ENCODE measurements at places on chromosomes 2 and 18.
A peak's percentile ranks its signal among the peaks of the same experiment; 100 is the strongest.

DNA sequence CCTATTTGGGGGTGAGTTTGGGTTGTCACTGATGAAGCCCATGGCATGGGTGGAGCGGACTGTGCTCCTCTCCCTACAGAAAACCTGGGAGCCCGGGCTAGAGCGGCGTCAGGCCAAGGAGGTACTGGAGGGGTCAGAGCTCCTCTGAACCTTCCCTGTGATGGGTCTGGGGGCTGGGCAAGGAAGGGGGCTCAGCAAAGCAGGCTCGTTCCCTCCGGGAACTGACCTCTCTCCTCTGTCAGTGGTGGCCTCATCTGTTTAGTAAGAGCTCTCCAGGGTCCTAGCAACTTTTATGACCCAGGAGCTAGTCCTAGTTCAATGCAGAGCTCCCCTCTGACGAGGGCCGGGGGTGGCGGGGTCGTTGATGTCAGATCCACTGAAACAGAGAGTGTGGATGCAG is 62.4 kb upstream of the OTOF start:
- no peak for DNase-seq
- H3K27ac ChIP-seq = no peak overlapping the region
- H3K36me3 ChIP-seq = no peaks in the 10 kb centered on the region
- H3K4me1 ChIP-seq = no peaks in the 10 kb centered on the region
- H3K4me3 ChIP-seq = no peak overlapping the region

- no peak for DNase-seq
- no peaks in the 10 kb centered on the region for H3K27me3 ChIP-seq
- H3K27ac ChIP-seq = no peak overlapping the region
These were observed 91.7 kb upstream of the YWHAQ start for GRCh38 chr2:9722451-9722850.

- no peaks in the 10 kb centered on the region for H3K27me3 ChIP-seq
- no peak overlapping the region for H3K4me3 ChIP-seq
- H3K36me3 ChIP-seq = no peaks in the 10 kb centered on the region
These were observed 198.1 kb downstream of the IKZF2 start for GRCh38 chr2:212953170-212953920.

GRCh38 chr2:75432761-75433361 is 127.9 kb downstream of the EVA1A start:
- no peaks in the 10 kb centered on the region for H3K36me3 ChIP-seq
- no peak overlapping the region for H3K4me3 ChIP-seq
- H3K27ac ChIP-seq = peak overlapping the region; percentile 2
- H3K27me3 ChIP-seq = no peaks in the 10 kb centered on the region
- H3K4me1 ChIP-seq = peaks cover 3% of the 10 kb centered on the region

- no peaks in the 10 kb centered on the region for H3K27me3 ChIP-seq
- H3K27ac ChIP-seq = peak overlapping the region; percentile 55
- H3K4me1 ChIP-seq = peaks cover 12% of the 10 kb centered on the region
- H3K4me3 ChIP-seq = no peak overlapping the region
- peak; percentile 98 for DNase-seq
- no peaks in the 10 kb centered on the region for H3K36me3 ChIP-seq
These were observed 180.1 kb upstream of the OSR1 start for GRCh38 chr2:19538411-19538963.

DNA sequence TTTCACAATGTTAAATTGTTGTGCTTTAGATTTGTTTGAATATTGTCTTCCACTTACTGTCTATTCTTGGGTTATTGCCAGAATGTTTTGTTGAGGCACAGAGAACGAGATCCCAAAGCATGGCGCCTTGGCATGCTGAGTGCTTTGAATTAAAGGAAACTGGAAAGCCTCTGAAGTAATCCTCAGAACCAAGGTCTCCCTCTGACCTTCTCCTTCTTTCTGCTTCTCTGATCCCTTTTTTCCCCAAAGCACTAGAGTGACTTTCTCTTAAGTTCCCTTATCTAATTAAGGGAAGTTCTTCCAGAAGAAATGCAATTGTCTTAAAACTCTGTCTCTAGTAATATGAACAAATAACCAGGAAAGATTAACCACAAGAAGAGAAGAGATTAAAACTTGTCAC is 214.7 kb downstream of the SPP2 start:
- no peak overlapping the region for H3K27ac ChIP-seq
- H3K36me3 ChIP-seq = no peaks in the 10 kb centered on the region
- H3K27me3 ChIP-seq = no peaks in the 10 kb centered on the region
- H3K4me1 ChIP-seq = no peaks in the 10 kb centered on the region

DNA sequence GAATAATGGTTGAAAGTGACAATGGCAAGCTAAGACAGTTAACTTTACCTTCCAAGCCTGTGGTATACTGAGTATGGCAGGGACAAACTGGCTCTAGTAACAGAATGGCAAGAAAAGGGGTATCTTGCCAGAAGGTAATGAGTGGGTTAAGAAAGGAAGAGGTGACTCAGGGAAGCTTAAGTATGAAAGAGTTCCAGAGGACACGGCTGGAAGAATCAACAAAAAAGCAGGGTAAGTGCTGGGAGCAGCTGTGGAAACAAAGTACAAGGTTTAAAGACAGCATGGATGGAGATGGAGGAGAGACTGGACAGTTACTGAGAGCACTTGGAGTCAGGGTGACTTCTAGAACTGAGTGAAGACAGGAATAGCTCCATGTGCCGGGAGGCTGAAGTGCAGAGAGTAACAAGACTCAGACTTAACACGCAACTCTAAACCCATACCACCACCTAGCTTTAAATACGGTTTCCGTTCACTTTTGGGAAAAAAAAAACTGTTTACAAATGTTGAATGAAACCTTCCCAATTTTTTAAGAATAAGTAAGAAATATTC is 69.0 kb downstream of the REV1 start:
- H3K27me3 ChIP-seq = no peaks in the 10 kb centered on the region
- peak; percentile 62 for DNase-seq
- no peak overlapping the region for H3K4me3 ChIP-seq
- peaks cover 24% of the 10 kb centered on the region for H3K4me1 ChIP-seq
- peak overlapping the region; percentile 67 for H3K27ac ChIP-seq
- peaks cover 22% of the 10 kb centered on the region for H3K36me3 ChIP-seq

- H3K27me3 ChIP-seq = no peaks in the 10 kb centered on the region
- no peak overlapping the region for H3K4me3 ChIP-seq
- H3K36me3 ChIP-seq = no peaks in the 10 kb centered on the region
- no peak overlapping the region for H3K27ac ChIP-seq
These were observed 43.3 kb upstream of the PTPRM start for GRCh38 chr18:7523772-7524171.

- H3K27me3 ChIP-seq = no peaks in the 10 kb centered on the region
- no peak overlapping the region for H3K4me3 ChIP-seq
- H3K4me1 ChIP-seq = no peaks in the 10 kb centered on the region
- H3K27ac ChIP-seq = no peak overlapping the region
These were observed 504.3 kb downstream of the SOX11 start for GRCh38 chr2:6196449-6196848.

- no peak for DNase-seq
- peaks cover 16% of the 10 kb centered on the region for H3K27me3 ChIP-seq
- no peak overlapping the region for H3K27ac ChIP-seq
- peaks cover 6% of the 10 kb centered on the region for H3K4me1 ChIP-seq
These were observed 46.1 kb upstream of the DAPL1 start for GRCh38 chr2:158748926-158749590.

DNA sequence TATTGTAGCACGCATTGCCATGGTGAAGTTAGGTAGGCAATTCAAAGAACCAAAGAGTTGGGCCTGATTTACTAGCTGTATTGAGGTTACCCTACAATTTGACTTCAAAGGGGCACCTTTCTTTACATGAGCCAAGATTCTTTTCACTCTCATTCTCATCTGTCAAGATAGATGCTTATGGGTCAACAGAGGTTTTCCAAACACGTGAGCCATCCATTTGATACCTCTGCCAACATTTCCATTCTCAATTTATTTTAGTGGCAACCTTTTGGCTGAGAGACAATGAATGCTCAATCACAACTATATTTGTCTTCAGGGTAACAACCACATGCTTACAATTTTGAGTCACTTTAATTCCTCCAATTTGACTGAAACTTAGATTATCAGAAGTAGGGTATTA is 370.6 kb upstream of the CDH20 start:
- H3K36me3 ChIP-seq = no peaks in the 10 kb centered on the region
- no peaks in the 10 kb centered on the region for H3K4me1 ChIP-seq
- DNase-seq = no peak
- no peak overlapping the region for H3K4me3 ChIP-seq
- H3K27ac ChIP-seq = no peak overlapping the region

DNA sequence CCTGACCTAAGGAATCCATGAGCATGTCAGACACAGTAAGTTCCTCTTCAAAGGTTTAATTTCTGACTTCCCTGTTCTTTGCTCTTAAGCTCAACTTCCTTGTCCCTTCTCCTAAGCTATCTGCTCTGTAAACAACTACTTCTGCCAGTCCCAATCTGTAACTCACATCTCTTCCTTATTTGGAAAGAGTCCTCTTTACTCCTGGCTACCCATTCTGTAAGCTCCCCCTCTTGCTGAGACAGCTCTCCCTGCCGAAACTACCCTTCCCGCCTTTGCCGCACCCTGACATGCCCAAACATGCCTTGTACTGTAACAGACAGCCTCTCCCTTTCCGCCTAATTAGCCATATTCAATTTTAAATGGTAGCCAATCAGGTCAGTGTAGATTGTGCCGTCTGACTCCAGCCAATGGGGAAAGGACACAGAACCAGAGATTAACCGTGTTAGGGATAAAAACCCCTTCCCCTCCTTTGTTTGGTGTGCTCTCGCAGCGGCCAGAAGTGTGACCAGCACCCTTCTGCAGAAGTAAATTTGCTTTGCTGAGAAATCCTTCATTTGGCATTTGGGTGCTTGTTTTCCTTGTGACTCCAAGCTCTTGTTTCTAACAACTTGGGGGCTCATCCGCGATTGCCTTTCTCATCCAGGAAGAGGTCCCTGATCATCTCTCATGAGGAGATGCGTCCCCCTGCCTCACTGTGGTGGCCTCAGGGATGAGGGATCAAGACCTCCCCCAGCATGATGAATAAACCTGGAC is 49.0 kb downstream of the PIAS2 start:
- no peaks in the 10 kb centered on the region for H3K36me3 ChIP-seq
- no peak overlapping the region for H3K4me3 ChIP-seq
- H3K4me1 ChIP-seq = no peaks in the 10 kb centered on the region
- H3K27me3 ChIP-seq = no peaks in the 10 kb centered on the region
- DNase-seq = no peak

DNA sequence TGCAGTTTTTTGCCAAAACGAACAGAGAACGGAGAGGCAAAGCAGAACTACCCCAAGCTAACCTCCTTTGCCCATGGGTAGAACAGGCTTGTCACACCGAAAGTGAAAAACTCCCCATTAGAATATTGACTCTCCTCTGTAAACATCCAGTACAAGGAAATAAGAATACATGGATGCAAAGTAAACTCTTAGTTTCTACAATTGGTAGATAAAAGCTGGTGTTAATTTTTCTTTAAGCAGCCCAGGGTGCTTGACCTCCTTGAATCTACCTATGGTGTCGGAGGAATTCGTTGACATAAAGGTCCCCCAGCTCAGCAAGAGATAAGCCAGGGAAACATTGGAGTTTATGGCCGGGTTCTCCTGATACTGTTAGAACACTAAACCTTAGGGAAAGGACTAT is 48.4 kb upstream of the DSG1 start:
- no peak overlapping the region for H3K4me3 ChIP-seq
- no peaks in the 10 kb centered on the region for H3K27me3 ChIP-seq
- H3K36me3 ChIP-seq = no peaks in the 10 kb centered on the region
- no peak for DNase-seq

- no peaks in the 10 kb centered on the region for H3K27me3 ChIP-seq
- H3K36me3 ChIP-seq = no peaks in the 10 kb centered on the region
- H3K4me3 ChIP-seq = no peak overlapping the region
- DNase-seq = no peak
These were observed 47.6 kb downstream of the CCBE1 start for GRCh38 chr18:59649591-59649990.

DNA sequence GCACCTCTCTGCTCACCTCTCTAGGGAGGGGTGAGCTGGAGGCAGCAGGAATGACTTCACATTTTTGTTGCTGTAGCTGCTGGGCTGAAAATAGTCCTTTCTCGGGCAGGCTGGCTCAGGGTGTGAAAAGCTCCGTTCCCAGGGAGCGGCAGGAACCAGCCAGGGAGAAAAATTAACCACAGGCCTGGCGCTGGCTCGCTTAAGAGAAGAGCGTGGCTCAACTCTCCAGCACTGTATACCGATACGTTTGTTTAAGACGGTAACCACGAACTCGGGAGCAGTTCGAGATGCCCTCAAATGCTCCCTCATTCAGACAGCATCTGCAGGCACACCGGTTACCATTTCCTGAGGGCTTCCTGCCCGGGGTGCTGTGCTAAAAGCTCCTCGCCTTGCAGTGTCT is 129.6 kb downstream of the CELF4 start:
- peak; percentile 15 for DNase-seq
- no peaks in the 10 kb centered on the region for H3K4me1 ChIP-seq
- no peak overlapping the region for H3K4me3 ChIP-seq

DNA sequence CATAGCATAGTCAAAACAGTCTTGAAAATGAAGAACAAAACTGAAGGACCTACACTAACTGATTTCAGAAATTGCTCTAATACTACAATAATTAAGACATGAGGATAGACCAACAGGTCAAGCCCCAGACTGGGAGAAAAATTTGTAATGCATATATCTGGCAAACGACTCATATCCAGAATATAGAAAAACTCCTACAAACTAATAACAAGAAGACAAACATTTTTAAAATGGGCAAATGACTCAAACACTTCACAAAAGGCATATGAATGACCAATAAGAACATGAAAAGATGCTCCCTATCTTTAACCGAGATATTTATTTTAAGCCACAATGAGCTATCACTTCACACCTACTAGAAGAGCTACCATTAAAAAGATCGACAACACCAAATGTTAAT is 14.2 kb downstream of the TGFBRAP1 start:
- no peaks in the 10 kb centered on the region for H3K4me1 ChIP-seq
- H3K4me3 ChIP-seq = no peak overlapping the region
- no peak overlapping the region for H3K27ac ChIP-seq
- H3K27me3 ChIP-seq = no peaks in the 10 kb centered on the region

Data from astrocyte (in vitro differentiated cells and primary cell).